Endodermal cell (in vitro differentiated cells): ENCODE measurements at places on chromosomes 13 and 19.

DNA sequence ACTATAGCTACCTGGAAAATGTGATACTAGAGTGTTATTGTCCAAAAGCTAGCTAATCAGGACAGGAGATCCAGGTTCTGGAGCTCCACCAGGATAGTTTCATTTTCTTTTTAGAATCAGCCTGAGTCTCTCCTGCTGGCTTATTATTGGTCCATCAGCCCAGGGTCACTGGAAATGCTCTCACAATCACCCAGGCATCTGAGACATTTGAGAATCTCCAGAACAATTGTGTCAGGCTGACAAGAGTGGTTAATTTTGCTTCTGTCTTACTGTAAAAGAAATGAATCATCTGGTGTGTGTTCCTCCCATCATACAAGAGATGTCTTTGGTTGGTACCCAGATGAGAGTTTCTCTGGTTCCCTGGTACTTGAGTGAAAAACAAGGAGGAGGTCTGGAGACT, 43.6 kb upstream of the ZNF681 start:
- no peak for DNase-seq

DNA sequence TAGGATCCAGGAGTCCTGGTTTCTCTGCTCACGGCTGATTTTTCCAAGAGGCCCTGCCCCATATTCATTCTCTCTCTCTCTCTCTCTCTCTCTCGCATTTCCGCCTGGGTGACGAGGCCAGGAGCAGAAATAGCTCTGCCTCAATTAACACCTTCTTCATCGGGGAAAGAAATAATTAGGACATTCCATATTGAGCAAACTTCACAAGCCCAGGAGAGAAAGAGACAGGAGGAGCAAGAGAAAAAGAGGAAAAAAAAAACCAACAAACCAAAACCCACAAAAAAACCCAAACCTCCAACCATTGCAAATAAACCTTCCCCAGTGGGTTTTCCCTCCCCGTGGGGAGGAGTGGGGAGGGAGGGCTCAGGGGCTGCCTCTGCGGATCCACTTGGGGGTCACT, 143.0 kb downstream of the CACNA1A start:
- DNase-seq = no peak

DNA sequence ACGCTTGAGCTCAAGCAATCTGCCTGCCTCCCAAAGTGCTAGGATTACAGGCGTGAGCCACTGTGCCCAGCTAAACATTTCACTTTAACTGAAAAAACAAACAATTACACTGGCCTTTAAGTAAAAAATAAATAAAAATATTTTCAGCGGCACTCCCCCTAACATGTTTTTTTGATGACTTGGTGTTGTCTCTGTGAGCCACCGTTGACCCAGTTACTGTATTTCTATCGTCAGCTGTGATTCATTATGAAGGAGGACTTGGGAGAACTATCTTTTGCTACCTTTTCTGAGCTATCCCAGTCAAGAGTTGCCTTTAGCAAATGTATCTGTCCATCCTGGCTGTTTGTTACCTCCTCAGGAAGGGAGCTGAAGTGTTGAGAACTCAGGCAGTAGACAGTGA, 18.5 kb upstream of the C19orf33 start:
- no peak for DNase-seq

GRCh38 chr19:6070207-6070681, 40.1 kb downstream of the RFX2 start:
- DNase-seq = no peak

GRCh38 chr19:2983351-2984214, 6.2 kb downstream of the TLE6 start:
- DNase-seq = no peak

DNA sequence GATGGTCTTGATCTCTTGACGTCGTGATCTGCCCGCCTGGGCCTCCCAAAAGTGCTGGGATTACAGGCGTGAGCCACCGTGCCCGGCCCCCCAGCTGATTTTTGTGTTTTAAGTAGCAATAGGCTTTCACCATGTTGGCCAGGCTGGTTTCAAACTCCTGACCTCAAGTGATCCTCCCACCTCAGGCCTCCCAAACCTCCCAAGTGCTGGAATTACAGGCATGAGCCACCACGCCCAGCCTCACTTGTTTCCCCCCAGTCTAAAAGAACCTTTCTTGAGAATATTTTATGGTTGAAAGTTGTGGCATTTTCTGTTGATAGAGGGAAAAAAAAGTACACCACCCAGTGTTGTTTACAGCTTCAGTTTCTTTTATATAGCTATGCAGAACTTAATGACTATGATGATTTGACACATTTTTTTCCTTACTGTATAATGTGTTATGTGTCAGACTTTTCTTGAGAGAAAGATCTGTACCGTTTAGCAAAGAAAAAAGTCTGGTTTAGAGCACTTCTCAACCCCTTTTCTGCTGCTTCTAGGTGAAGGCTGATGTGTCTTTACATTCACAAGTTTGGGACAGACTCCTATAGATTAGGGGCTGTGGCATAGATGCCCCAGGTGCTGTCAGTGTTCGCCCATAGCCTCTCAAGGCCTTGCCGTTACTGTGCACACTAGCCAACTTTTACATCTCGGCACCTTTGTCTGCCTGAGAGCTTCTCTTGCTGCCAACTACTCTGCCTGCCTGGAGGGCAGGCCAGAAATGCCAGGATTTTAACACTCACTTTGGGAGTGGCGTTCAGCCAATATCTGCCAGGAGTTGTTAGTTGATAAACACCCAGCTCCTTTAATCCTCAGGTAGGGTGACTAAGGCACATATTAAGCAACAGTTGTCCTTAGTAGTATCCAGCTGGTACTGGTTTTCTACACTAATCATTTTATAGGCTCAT, 33.0 kb downstream of the KCTD4 start:
- no peak for DNase-seq

GRCh38 chr13:43428545-43429296, 358.1 kb downstream of the ENOX1 start:
- DNase-seq = peak; percentile 53

- DNase-seq = no peak
Observed at GRCh38 chr13:103671547-103671946, 605.3 kb upstream of the SLC10A2 start.

GRCh38 chr13:108508263-108508662, 121.1 kb upstream of the MYO16 start:
- peak; percentile 65 for DNase-seq

DNA sequence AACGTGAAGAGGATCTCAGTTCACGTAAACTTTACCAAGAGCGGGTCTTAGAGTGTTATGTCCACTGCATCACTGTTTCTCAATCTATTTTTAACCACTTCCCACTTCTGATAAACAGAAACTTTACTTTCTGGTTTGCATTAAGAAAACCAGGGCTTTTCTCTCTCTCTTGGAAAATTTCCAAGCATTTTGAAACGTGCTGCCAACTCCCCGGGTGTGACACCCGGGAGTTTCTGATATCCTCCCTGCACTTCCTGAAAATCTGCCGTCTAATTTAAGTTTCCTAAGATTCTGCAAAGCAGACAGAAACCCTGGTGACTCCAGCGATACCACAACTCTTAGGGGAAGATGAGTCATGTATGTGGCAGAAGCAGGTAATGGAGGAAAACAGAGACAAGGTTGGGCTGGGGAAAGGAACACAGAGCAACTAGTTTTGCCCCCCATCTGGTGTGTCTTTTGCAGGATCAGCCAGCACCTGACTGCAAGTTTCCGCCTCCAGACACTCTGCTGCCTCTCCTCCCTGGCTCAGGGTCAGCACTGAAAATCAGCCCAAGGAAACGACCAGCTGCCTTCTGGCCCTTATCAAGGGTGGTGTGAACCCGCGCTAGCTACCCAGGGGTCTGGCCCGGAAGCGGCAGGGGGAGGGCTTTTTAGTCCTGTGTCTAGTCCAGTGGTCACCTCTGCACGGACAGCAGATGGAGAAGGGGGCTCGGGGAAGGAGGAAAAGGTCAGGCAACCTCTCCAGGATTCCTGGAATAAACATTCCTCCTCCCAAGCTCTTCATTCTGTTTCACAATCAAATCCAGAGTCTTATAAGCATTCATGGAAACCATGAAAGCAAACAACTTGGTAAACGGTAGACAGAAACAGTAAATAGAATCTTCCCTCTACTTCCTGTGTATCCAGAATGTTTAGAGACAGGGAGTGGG, 11.3 kb upstream of the FFAR2 start:
- DNase-seq = no peak

GRCh38 chr19:30406220-30407067, 34.3 kb downstream of the ZNF536 start:
- DNase-seq = peak; percentile 73
